ENCODE measurements at places on chromosomes 1 and 21.

DNA sequence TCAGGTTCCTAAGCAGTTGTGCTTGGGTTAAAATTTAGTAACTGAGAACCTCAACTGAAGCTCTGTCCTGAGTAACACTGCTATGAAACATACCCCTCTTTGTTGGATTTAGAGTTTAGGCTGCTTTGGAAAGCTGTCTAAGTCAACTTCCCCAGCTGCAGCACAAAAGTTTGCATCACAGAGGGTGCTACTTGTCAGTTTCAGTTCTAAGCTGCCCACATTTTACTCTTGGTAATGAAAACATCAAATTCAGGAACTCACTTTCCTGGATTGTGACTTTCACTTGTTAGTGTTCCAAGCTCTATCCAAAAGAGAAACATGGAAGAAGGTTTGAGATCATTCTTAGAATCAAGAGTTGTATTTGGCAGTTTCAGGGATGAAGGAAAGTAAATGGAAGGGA lies 191.7 kb upstream of the NFIA start:
- no peak for DNase-seq

DNA sequence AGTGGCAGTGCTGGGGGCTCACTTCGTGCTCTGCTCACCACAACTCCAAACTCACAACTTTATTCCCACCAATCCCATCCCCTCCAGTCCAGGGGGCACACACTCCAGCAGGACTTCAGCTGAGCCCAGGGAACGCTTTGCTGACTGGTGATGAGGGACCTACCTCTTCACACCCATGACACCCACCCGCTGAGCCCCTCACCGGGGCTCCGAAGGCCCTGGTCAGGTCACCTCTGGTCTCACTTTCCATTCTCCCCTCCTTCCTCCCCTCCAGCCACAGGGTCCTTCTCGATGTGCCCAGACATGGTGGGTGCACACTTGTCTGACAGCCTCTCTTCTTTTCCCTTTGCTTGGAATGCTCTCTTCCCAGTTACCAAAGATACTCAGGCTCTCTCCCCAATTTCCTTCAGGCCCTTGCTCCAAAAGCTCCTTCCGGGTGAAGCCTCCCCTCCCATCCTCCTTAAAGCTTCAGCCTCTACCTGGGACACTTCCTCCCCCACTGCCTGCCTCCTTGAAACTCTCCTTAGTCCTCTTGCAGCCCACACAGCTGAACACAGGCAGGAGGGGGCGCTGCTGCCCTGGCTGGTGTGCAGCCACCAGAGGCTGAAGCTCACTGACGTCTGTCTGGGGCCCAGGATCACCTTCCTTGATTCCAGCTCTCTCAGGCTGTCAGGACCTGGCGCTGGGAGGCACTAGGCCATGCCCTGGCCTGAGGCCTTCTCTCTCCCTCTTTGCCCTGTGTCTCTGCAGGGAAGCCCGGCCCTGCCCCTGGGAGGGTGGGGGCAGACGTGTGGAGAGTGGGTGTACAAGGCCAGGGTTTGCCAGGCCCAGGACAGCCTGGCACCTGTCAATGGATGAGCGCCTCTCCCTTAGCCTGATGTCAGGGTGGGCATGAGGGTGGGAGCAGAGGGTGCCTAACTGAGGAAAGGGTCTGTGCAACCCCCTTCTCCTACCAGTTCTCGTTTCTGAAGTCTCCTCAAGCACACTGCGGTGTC lies 1.6 kb downstream of the KCNE1 start:
- DNase-seq = no peak

DNA sequence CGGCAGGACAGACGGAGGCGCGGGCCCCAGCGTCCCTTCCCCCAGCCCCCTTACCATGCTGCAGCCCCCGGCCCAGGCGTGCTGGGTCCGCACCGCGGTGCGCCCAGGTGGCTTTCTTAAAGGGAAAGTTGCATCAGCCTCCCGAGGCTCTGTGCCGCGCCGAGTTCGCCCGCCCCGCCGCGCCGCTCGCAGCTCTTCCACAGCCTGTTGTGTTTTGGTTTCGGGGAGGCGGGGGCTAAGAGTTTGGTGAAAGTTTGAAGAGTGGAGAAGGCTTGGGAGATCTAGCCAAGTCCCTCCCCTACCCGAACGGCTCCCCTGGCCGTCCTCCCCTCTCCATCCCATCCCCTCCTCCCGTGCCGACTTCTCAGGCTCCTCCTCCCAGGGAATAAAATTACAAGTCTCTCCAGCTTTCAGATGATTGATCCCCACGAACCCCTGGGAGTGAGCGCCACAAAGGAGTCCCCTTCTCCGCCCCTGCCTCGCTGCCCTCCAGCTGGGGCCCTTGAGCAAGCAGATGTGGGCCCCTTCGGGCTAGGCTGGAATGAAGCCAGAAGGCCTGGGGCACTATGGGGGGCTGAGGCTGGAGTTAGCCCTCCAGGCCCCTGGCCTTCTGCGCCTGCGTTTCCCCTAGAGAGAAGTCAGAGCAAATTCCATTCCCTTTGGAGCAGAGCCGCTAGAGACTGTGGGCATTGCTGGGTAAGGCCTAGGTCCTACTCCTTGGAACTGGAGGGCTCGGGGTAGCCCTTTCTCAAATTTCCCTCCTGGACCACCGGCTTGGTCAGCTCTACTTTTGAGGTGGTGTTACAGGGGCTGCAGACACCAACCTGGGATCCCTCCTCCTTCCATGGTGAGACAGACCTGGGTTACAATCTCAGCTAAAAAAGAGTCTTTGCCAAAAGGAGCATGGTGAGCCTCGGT lies at the start of gene SLC6A9:
Gene SLC6A9 (minus strand): TSS at position 211 of the 918 bp plus-strand sequence. CDS start 7,185 bp downstream, outside the sequence.
- DNase-seq = peak; percentile 77

- no peak for DNase-seq
Observed at GRCh38 chr1:230507236-230507635, 81.1 kb upstream of the PGBD5 start.

- no peak for DNase-seq
Observed at GRCh38 chr21:27636656-27637055, 669.8 kb upstream of the ADAMTS5 start.

- DNase-seq = no peak
Observed at GRCh38 chr1:223487887-223488259, 94.7 kb downstream of the CCDC185 start.

DNA sequence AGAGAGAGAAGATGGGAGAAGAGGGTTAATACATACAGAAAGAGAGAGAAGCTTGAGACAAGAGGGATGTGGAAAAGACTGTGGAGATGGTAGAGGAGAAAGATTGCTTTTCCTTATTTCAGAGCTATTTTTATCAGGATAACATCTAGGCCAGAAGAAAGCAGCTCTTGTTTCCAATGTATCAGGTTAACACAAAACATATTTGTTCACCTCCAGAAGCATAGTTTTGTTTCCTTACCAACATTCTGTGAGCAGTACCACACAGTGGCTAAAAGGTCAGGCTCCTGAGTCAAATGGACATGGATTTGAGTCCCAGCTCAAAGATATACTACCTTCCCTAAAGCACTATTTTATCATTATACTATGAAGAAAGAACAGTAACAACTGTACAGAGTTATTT lies 185.5 kb downstream of the DUSP10 start:
- no peak for DNase-seq

DNA sequence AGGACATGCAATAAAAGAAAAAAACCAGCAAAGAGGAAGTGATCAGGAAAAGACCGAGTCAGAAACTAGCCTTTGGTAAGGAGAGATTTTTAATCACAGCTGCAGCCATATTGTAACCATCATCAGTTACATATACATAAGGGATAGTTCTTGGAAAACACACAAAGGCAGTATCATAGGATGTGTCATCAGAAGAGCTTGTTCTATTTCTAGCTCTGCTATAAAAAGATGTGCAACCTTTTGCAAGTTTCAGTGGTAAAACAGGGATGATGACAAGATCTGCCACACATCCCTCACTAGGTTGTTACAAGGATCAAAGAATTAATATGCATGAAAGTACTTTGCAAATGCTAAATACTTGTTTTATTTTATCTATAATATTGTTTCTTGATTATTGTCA lies 342.0 kb downstream of the VAV3 start:
- DNase-seq = no peak

Data from astrocyte of the hippocampus (primary cell).